Fibroblast of the conjunctiva (primary cell): ENCODE measurements at places on chromosomes 7 and 10.

- no peak for DNase-seq
These were observed 9.6 kb downstream of the ITGB1 start for GRCh38 chr10:32948451-32948850.

- no peak for DNase-seq
These were observed 499.4 kb downstream of the RPS24 start for GRCh38 chr10:78533098-78533497.

DNA sequence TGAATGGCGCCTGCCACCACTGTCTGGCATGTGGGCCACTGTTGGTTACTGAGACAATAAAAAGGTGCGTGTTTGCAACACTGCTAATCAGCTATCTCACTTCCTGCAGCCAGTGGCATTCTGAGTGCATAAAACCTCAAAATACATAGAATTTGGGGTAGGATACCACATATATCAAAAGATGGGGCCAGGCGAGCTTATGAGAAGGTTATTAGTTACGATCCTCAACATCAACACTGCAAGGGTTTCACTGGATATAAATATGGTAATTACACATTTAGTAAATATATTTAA lies 200.2 kb downstream of the WDR37 start:
- no peak for DNase-seq

- no peak for DNase-seq
These were observed 96.3 kb upstream of the PDCD4 start for GRCh38 chr10:110775406-110775805.

DNA sequence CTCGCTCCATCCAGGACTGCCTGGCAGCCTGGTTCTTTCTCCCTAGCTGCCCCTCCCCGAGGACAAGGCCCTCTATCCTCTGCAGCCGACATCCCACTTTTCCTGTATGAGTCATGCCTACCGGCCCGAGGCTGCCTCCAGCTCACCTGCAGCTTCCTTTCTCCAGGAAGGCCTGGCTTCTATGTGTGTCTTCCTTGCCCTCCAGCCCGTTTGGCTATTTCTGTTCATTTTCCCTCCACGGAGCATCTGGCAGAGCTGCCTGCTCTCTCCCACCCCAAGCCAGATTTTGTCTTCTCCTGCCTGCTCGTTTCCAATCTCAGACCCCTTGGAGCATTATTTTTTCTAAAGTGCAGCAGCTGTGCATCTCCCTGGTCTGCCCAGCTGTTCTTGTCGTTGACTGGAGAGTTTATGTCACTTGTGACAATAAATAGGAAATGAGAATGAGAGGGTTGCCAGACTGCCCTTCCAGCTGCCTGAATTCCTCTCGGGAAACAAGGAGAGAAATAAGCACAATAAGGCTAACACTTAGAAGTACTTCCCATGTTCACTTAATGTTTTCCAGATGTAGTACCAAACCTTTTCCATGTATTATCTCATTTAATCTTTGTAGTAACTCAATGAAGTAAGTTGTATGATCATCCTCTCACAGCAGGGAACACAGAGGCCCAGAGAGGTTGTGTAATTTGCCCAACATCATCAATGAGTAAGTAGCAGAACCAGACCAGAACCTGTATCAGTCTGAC lies 19.7 kb downstream of the UBTD1 start:
- DNase-seq: no peak

DNA sequence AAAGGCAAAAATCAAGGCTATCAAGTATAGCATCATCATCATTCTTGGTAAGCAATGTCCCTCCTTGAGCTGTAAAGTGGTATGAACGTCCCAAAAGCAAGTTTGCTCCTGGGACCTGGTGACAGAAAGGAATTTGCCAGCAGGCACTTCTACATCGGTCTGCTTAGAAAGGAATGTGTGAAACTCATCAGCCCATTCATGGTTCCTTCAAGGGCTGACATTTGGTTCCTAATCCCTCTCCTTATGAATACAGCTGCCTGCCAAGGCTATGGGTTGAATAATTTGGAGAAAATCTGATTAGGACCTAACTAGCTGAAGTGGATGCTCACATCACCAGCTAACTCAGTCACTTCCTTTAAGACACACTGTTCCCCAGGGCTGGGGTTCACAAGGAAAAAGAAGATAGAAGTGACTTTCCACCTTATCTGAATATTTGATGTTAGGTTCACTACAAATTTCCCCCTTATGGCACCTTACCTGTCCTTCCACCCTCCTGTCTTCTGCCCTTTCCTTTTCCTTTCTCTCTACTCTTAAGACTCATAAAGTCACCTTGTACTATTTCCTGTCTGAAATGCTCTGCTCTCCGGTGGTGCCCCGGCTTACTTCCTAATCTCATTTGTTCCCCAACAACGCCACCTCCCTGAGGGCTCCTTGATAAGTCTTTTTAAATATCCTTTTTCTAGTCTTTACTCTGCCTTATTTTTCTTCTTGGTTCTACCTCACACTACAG lies 187.1 kb downstream of the NPSR1 start:
- no peak for DNase-seq

- no peak for DNase-seq
These were observed 119.8 kb upstream of the LYZL1 start for GRCh38 chr10:29169021-29169420.

DNA sequence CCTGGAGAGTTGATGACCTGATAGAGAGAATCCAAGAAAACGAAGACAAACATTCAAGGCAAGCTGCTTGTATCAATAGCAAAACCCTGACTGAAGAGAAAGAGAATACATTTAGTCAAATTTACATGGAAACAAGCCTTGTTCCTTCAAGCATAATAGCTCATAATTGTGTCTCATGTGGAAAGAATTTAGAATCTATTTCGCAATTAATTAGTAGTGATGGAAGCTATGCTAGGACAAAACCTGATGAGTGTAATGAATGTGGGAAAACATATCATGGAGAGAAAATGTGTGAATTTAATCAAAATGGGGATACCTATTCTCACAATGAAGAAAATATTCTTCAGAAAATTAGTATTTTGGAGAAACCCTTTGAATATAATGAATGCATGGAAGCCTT lies 18.0 kb downstream of the RBAK start:
- DNase-seq: no peak

- DNase-seq: no peak
These were observed 286.1 kb upstream of the NPSR1 start for GRCh38 chr7:34371922-34372321.

GRCh38 chr7:1329966-1330800 lies 97.5 kb downstream of the UNCX start:
- no peak for DNase-seq

DNA sequence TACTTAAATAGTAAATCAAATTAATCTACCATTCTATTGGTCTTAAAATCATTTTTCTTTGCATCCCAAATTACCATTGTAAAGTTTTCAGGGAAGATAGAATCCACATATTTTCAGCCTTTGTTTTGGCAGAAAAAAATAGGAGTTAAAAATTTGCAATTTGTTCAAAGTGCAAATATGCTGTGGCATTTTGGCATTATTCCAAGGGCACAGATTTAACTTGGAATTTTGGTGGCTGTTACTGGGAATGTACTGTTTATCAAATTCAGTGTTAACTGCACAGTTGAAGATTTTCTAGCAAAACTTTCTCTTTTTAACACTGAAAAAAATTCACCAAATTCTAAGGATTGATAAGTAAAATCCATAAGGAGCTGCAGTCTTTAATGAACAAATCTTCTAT lies 151.0 kb upstream of the HDAC9 start:
- DNase-seq: no peak

- DNase-seq: no peak
These were observed 26.5 kb upstream of the STARD3NL start for GRCh38 chr7:38151556-38151955.

DNA sequence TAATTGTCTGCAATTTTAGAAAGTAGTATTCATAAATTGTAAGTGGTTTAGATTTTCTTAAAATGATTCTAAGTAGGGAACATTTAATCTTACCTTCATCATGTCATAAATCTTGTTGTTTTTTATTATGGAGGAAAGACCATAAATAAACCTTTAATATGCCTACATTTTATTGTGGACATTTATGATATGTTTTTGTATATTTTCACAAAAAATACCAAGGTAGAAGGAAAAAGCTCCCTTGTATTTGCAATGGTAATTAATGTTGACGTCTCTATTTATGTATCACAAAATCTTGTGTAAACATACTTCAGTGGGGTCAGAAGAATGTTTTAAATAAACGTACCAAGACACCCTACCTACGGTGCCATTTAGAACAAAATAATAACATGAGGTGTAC lies 155.7 kb upstream of the FAM171A1 start:
- no peak for DNase-seq

- DNase-seq: peak; percentile 56
These were observed 170.0 kb upstream of the MKLN1 start for GRCh38 chr7:131157530-131158243.

DNA sequence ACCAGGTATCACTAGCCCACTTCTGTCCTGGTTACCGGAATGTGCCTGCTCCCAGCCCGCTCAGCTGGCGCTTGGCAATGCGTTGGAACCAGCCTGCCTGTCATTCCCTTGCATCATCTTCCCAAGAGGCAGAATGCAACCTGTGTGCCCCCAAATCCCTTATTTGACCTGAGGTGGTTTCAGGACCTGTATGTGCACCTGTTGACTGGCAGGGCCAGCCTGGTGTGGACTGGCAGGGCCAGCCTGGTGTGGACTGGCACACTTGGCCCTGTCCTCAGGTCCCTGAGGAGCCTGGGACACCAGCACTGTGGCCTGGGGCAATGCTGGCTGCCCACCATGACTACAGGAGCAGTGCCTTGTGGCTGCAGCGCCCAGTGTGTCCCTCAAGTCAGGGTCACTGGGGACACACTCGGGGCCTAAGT lies 38.2 kb downstream of the ZNF467 start:
- DNase-seq: no peak

DNA sequence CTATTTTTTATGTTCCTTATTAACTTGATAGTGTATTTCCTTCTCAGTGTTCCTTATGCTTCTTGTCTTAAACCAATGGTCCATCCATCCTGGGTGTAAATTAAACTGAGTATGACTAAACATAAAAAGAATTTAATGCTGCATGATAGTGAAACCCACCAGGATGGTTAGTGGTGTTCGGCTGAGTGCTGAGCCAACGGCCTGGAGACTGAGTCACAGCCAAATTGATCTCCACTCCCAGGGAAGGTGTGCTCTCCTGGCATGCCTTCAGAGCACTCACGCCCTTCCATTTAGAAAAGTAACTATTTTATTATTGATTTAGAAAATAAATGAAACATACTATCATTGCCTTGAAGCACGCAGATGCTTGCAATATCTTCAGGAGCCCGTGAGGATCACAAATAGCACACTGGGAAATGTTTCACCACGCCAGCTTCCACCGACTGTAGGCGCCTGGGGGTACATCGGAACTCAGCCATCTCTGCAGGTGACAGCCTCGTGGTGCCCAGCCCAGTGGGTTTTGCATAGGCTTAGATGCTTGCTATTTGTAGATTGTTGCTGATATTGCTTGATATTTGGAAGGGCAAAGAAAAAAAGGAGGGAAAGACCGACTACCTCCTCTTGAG lies 40.0 kb upstream of the LOXL4 start:
- no peak for DNase-seq

- DNase-seq: no peak
These were observed 52.1 kb upstream of the STK17A start for GRCh38 chr7:43530553-43531410.

DNA sequence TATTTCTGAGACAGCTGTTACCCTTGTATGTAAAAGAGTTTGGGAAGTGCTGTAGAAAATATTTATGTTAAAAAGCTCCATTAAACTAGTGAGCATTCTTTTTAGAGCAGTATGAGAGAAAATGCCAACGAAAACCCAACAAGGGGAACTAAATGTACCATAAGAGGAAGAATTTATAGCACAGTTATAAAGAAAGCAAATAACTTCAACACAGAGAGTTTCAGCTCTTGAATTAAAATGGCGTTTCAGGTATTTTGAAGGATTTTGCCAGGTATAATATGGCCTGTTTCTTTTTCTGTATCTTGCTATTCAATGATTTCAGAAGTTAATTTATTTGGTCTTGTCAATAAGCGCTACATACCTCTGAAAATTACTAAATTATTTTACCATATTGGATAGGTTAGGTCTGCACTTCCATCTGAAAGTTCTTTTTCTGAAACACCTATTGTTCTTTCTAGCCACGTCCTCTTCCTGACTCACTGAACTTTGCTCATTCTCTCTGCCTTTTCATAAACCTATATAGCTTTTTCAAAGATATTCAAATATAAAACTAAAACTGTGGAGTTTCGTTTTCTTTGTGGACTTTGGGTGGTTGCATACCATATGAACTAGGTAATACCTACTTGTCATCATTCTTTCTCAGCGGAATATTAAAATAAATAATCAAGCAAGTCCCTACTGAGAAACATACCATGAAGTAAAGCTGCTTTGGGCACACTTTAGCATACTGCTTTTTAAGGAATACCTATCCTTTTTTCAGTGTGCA lies 136.1 kb downstream of the SEMA3A start:
- no peak for DNase-seq

DNA sequence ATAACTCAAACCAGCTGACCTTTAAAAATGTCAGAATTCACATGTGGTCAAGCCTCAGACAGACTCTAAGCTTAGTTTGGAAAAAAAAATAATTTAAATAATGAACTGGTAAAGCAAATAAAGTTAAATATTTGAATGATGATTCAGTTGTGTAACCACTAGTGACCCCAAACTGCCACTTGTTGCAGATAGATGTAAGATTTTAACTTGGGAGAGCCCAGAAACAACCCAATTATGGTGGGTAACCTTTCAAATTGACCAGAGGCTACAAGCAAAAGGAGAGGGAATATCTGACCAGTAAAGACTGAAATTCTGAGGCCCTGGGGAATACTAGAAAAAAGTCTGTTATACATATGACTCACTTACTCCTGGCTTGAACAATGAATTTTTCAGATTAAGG lies 268.1 kb downstream of the HPSE2 start:
- DNase-seq: no peak

GRCh38 chr7:33053721-33054120 lies 8.9 kb downstream of the NT5C3A start:
- DNase-seq: no peak

DNA sequence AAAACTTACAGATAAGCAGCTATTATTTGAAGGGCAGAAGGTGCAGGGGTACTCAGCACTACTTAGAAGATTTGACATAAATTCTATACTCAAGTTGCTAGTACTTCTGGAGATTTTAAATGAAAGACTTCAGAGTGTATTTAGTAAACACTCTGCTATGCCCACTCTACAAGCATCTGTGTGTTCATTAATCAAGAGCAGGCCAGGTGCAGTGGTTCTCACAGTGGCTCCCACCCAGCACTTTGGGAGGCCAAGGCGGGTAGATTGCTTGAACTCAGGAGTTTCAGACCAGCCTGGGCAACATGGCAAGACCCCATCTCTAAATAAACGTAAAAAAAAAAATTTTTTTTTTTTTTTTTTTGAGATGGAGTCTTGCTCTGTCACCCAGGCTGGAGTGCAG lies 38.9 kb upstream of the TOMM7 start:
- DNase-seq: no peak

- DNase-seq: no peak
These were observed 15.4 kb downstream of the ACSL5 start for GRCh38 chr10:112389271-112389822.

- no peak for DNase-seq
These were observed 165.8 kb upstream of the KLF14 start for GRCh38 chr7:130899638-130900401.

- no peak for DNase-seq
These were observed 297.0 kb upstream of the PITRM1 start for GRCh38 chr10:3469639-3470020.

- DNase-seq: no peak
These were observed 11.2 kb downstream of the KCNMA1 start for GRCh38 chr10:77626266-77626935.
